ENCODE measurements at places on chromosomes 5 and 9. TPM values are rescaled to one million over a fixed set of nuclear protein-coding genes. Genes with fewer than 3 reads are reported as not detected.

The AK1 gene
- total RNA-seq: 17.6 TPM

The C1QTNF3 gene
- 1.4 TPM for total RNA-seq

The CCNJL gene
- total RNA-seq: 6.6 TPM

The TMOD1 gene
- 0.87 TPM for total RNA-seq

The GMCL2 gene
- total RNA-seq: not detected

The SLCO6A1 gene
- not detected for total RNA-seq

The PHF24 gene
- total RNA-seq: not detected

The SHISAL2B gene
- total RNA-seq: not detected

The CYFIP2 gene
- 5.7 TPM for total RNA-seq

The TXNDC15 gene
- 60.5 TPM for total RNA-seq

The CCL27 gene
- not detected for total RNA-seq

The ST6GALNAC4 gene
- 29.6 TPM for total RNA-seq

The FAM153A gene
- total RNA-seq: not detected

The SLC6A18 gene
- total RNA-seq: not detected

The MARCOL gene
- not detected for total RNA-seq

The FBXL7 gene
- 10.4 TPM for total RNA-seq

The FSTL4 gene
- total RNA-seq: 0.17 TPM

The DAB2IP gene
- 15.4 TPM for total RNA-seq

The FGFR4 gene
- 3.3 TPM for total RNA-seq

The PTGER4 gene
- total RNA-seq: 4.9 TPM

The CATSPER3 gene
- under 0.01 TPM for total RNA-seq

The FAM53C gene
- total RNA-seq: 32.6 TPM

The SLC44A1 gene
- 13.8 TPM for total RNA-seq

The FOXD4L3 gene
- under 0.01 TPM for total RNA-seq

The ST8SIA4 gene
- total RNA-seq: 6.9 TPM

The TRIM23 gene
- 32.6 TPM for total RNA-seq

The AGXT2 gene
- not detected for total RNA-seq

The IFNA6 gene
- not detected for total RNA-seq

The IFNK gene
- not detected for total RNA-seq

The CXCL14 gene
- not detected for total RNA-seq

The ANKRD31 gene
- total RNA-seq: under 0.01 TPM

The THBS4 gene
- total RNA-seq: 0.22 TPM

The ARL14EPL gene
- 0.17 TPM for total RNA-seq

The SHROOM1 gene
- total RNA-seq: 2.1 TPM

The PCDHGA9 gene
- 2.0 TPM for total RNA-seq

The TMEFF1 gene
- 12.0 TPM for total RNA-seq

The C7 gene
- total RNA-seq: 0.09 TPM

The PCDHB2 gene
- 0.22 TPM for total RNA-seq

The POC5 gene
- 9.8 TPM for total RNA-seq

The SPATA31D4 gene
- total RNA-seq: not detected

Measured in dermis lymphatic vessel endothelial cell (primary cell).